Pancreas (tissue), 10 donors: ENCODE measurements at places on chromosomes 2 and 18. TPM values are rescaled to one million over a fixed set of nuclear protein-coding genes. Genes with fewer than 3 reads are reported as not detected.

The ZSWIM2 gene
- 0.02 TPM for polyA plus RNA-seq

The AKAIN1 gene
- polyA plus RNA-seq = 0.91 TPM

DNA sequence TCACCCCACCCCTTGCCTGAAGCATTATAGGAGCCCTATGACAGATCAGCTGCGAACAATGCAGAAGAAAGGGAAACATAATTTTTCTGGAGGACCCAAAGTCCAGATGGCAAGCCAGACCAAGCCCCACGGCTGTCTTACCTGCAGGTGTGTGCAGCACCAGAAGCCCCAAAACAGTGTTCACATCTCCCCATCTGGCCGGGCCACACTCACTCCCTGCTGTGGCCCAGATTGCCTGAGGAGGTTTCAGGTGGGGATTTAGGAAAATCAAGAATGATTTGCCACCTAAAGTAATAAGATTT, 11.7 kb upstream of the STK17B start:
- H3K36me3 ChIP-seq = no peaks in the 10 kb centered on the region
- no peaks in the 10 kb centered on the region for H3K27me3 ChIP-seq
- no peak overlapping the region for H3K27ac ChIP-seq
- no peak for DNase-seq
- H3K4me3 ChIP-seq = no peak overlapping the region
- no peaks in the 10 kb centered on the region for H3K4me1 ChIP-seq

The CPO gene
- 0.15 TPM for polyA plus RNA-seq

DNA sequence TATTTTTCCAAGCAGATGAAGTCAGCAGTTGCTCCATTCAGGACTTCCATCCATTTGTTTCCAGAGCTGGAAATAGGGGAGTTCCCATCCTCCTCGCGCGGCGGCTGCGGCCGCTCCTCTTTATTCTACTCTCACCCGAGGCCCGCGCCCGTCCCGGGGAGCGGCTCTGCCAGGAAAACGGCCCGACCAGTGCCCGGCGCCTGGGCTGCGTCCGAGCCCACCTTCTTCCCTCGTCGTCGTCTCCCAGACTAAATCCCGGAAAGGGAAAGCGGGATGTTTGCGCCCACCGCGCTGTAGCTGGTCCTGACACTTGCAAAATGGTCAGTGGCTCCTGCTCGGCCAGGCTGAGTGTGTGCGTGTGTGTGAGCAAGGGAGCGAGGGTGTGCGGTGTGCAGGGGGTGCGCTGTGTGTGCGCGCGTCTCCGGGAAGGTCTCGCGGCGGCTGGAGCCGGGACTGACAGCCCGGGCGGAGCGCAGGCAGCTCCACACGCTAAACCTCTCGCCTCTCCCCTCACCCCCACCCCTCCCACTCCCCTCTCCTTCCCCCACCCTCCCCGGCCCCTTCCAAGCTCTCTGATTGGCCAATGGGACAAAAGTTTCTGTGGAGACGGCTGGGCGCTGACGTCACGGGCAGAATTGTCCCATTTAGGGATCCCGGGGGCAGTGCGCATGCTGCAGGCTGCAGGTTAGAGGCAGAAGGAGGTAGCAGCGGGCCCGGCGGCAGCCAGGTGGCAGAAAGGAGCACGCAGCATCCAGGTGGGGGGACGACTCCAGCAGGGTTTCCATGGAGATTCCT, at the start of gene NOL4:
TSS of gene NOL4 (minus strand) at position 491 of the 795 bp plus-strand sequence. CDS start 1,660 bp downstream, outside the sequence.
- DNase-seq = peak; percentile 67
- peak within 1 kb of the TSS; percentile 10 for H3K4me3 ChIP-seq
- H3K36me3 ChIP-seq = no peaks in the 10 kb centered on the region

DNA sequence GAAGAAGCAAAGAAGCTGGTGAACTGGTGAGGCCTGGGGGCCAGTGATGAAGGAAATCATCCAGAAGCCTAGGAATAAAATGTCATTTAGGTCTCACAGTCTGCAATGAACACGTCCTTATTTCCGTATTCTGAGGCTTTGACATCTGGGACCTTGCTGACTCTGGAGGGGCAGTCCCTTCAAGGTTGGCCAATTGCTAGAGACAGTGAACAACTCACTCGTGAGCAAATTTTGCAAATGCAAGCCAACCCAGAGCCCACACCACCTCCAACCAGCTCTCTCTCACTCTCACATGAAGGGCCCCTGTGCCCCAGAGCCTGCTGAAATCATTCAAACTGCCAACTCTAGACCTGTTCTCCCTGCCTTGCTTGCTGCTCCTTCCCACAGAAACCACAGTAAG, 279.1 kb upstream of the LYPD1 start:
- H3K27me3 ChIP-seq = no peaks in the 10 kb centered on the region
- H3K36me3 ChIP-seq = no peaks in the 10 kb centered on the region
- no peaks in the 10 kb centered on the region for H3K4me1 ChIP-seq
- H3K4me3 ChIP-seq = no peak overlapping the region
- H3K27ac ChIP-seq = no peak overlapping the region

DNA sequence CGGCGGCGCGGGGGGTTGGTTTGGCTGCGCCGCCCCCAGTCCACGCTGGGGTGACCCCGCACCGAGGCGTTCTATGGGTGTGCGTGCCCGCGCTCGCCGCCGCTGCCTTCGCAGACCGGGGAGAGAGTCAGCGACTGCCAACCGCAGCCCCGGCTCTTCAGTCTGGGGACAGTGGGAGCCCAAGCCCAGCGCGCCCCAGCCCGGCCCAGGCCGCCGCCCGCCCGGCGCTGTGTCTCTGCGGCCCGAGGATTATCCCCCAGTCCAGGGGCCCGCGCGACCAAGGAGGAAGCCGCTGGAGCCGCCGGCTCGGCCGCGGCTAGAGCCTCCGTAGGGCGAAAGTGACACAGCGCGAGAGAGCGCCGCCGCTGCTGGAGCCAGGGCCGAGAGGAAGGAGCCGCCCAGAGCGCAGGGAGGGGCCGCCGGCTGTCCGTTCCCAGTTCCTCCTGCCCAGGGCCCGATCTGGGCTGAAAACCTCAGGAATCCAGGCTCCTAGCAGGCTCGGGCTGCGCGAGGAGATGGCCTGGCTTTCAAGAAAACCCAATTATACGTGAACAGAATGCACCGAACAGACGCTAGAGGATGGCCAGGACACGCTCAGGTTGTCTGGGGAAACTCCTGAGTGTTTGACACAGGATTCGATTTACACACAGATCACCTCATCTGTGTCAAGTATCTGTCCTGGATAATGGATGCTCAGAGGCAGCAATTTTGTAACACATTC, 2.4 kb downstream of the CTIF start:
- H3K36me3 ChIP-seq = no peaks in the 10 kb centered on the region
- peak overlapping the region; percentile 70 for H3K27ac ChIP-seq
- peak overlapping the region; percentile 72 for H3K4me3 ChIP-seq
- DNase-seq = peak; percentile 77
- H3K4me1 ChIP-seq = peaks cover 25% of the 10 kb centered on the region
- no peaks in the 10 kb centered on the region for H3K27me3 ChIP-seq

The ANKRD53 gene
- 7.8 TPM for polyA plus RNA-seq

The ICA1L gene
- 8.1 TPM for polyA plus RNA-seq

- no peaks in the 10 kb centered on the region for H3K4me1 ChIP-seq
- no peak for DNase-seq
- H3K4me3 ChIP-seq = no peak overlapping the region
- no peaks in the 10 kb centered on the region for H3K36me3 ChIP-seq
Measured at GRCh38 chr18:22279741-22280452, 110.5 kb downstream of the GATA6 start.

DNA sequence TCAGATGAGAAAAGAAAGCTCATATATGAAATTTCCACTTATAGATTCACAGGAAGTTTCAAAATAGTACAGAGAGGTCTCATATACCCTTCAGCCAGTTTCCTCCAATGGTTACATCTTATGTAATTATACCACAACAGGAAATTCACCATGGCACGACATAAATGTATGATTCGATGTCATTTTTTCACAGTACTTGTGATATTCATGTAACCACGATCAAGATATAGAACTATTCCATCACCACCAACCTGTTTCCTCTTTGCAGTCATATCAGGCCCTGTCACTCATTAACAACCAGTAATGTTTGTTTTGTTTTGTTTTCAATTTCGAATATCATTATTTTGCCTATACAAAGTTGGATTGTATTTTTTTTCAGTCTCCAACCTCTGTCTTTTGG, 314.3 kb upstream of the POU3F3 start:
- H3K4me1 ChIP-seq = peaks cover 6% of the 10 kb centered on the region
- H3K27ac ChIP-seq = no peak overlapping the region
- no peaks in the 10 kb centered on the region for H3K36me3 ChIP-seq
- H3K27me3 ChIP-seq = no peaks in the 10 kb centered on the region
- no peak overlapping the region for H3K4me3 ChIP-seq

- peak overlapping the region; percentile 44 for H3K27ac ChIP-seq
- DNase-seq = no peak
- no peaks in the 10 kb centered on the region for H3K36me3 ChIP-seq
- no peak overlapping the region for H3K4me3 ChIP-seq
Measured at GRCh38 chr2:39492716-39493115, 55.6 kb upstream of the MAP4K3 start.

The APOB gene
- 0.09 TPM for polyA plus RNA-seq

GRCh38 chr2:30673127-30673526, 134.1 kb downstream of the CAPN13 start:
- H3K36me3 ChIP-seq = no peaks in the 10 kb centered on the region
- DNase-seq = no peak
- H3K27me3 ChIP-seq = no peaks in the 10 kb centered on the region
- H3K27ac ChIP-seq = no peak overlapping the region

The TXNDC2 gene
- not detected for polyA plus RNA-seq

GRCh38 chr2:220143336-220143735, 515.9 kb downstream of the SLC4A3 start:
- H3K27me3 ChIP-seq = no peaks in the 10 kb centered on the region
- no peak for DNase-seq
- H3K27ac ChIP-seq = no peak overlapping the region
- no peaks in the 10 kb centered on the region for H3K36me3 ChIP-seq
- H3K4me3 ChIP-seq = no peak overlapping the region

GRCh38 chr2:224354632-224355211, 47.2 kb downstream of the FAM124B start:
- no peaks in the 10 kb centered on the region for H3K36me3 ChIP-seq
- no peaks in the 10 kb centered on the region for H3K27me3 ChIP-seq
- H3K4me3 ChIP-seq = no peak overlapping the region
- H3K27ac ChIP-seq = no peak overlapping the region

The ABCB11 gene
- 0.04 TPM for polyA plus RNA-seq

The PIAS2 gene
- 2.8 TPM for polyA plus RNA-seq

The EFEMP1 gene
- polyA plus RNA-seq = 25.7 TPM

The ALPG gene
- not detected for polyA plus RNA-seq

GRCh38 chr2:66560683-66561082, 125.8 kb downstream of the MEIS1 start:
- H3K4me1 ChIP-seq = peaks cover 51% of the 10 kb centered on the region
- no peaks in the 10 kb centered on the region for H3K27me3 ChIP-seq
- DNase-seq = no peak
- H3K27ac ChIP-seq = no peak overlapping the region
- no peaks in the 10 kb centered on the region for H3K36me3 ChIP-seq
- no peak overlapping the region for H3K4me3 ChIP-seq

The MAPRE3 gene
- 56.8 TPM for polyA plus RNA-seq

- no peak overlapping the region for H3K4me3 ChIP-seq
- DNase-seq = no peak
- H3K36me3 ChIP-seq = no peaks in the 10 kb centered on the region
- H3K4me1 ChIP-seq = no peaks in the 10 kb centered on the region
- no peak overlapping the region for H3K27ac ChIP-seq
- H3K27me3 ChIP-seq = no peaks in the 10 kb centered on the region
Measured at GRCh38 chr2:41989501-41990180, 58.2 kb upstream of the PKDCC start.

GRCh38 chr18:68177807-68178702, 536.9 kb downstream of the TMX3 start:
- no peak overlapping the region for H3K4me3 ChIP-seq
- H3K4me1 ChIP-seq = no peaks in the 10 kb centered on the region
- peak; percentile 31 for DNase-seq

The VAMP8 gene
- polyA plus RNA-seq = 150 TPM

GRCh38 chr2:15316370-15316814, 244.7 kb downstream of the NBAS start:
- H3K4me1 ChIP-seq = no peaks in the 10 kb centered on the region
- no peaks in the 10 kb centered on the region for H3K27me3 ChIP-seq
- no peak for DNase-seq

DNA sequence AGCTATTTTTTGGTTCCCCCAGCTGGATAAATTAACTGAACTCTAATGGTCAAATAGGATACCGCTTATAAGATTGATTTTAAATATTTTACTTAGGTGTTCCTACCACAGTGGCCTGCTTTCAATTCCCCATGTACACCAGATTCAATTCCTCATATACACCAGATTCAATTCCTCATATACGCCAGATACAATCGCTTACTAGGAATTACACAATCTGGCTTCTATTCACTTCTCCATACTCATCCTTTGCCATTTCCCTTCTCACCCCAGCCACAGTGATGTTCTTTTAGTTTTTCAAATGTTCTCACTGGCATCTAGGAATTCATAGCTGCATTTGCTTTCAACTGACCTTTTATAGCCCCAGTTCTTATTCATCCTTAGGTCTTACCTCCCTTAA, 66.5 kb downstream of the SLC40A1 start:
- H3K36me3 ChIP-seq = no peaks in the 10 kb centered on the region
- H3K4me3 ChIP-seq = no peak overlapping the region
- H3K27me3 ChIP-seq = no peaks in the 10 kb centered on the region
- no peaks in the 10 kb centered on the region for H3K4me1 ChIP-seq

GRCh38 chr18:35470435-35470834, 27.3 kb downstream of the INO80C start:
- no peak overlapping the region for H3K4me3 ChIP-seq
- no peak for DNase-seq
- H3K4me1 ChIP-seq = no peaks in the 10 kb centered on the region
- H3K27me3 ChIP-seq = no peaks in the 10 kb centered on the region
- no peak overlapping the region for H3K27ac ChIP-seq

DNA sequence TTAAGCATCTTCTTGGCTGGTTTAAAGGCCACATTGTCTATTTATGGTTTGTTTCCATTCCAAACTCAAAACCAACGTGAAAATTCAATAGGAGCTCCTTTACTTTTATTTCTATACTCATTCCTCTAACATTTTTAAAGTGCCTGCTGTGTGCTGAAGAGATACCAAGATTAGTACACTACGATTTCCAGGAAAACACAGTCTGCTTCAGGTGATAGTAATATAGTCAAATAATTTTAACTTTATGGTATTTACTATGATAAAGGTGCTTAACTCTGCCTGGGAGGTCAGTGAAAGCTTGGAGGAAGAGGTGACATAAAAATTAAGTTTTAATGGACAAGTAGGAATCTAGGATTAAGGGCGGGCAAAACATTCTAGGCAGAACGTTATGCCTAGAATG, 121.4 kb downstream of the KIAA1328 start:
- no peaks in the 10 kb centered on the region for H3K36me3 ChIP-seq
- H3K4me1 ChIP-seq = no peaks in the 10 kb centered on the region
- no peak overlapping the region for H3K4me3 ChIP-seq
- H3K27me3 ChIP-seq = no peaks in the 10 kb centered on the region

The ACTG2 gene
- 9.9 TPM for polyA plus RNA-seq
